ENCODE measurements at places on chromosomes 2 and 18.

DNA sequence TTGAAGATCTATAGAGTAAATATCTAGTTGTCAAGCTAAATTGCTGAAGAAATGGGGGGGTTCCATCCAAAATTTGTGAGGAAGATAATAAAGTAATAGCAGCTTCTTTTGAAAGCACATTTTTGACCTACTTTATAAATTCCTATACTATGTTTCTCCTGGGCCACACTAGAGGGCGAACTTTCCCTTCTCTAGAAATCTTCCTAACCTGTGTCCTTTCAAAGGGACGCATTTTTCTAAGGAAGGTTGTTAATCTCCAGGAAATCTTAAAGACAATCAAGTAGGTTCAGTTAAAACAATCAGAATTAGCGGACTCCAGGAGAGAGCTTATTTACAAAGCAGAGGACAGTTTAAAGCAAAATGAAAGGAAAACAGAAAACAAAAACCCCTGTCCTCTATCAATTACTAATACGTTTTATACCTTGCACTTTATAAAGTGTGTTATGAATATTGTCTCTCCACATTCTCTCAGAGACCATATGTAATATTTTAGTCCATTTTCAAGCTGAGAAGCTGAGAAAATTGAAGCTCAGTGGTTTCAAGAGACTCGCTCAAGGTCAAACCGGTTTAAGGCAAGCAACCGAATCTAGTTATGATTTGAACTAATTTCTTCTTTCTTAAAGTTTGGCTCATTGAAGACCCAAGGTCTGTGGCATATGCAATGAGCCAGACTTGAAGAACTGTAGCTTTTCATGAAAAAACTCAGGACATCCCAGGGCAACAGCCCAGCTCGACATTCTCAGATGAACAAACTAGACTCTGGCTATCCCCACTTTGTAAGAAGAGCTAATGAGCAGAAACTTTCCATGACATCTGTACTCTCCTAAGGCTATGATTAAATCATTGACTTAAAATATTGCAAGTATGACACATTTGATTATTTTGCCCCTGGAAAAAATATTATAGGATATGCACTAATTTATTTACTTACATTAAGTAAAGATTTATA is 273.6 kb downstream of the PAX3 start:
- DNase-seq: no peak

- DNase-seq: no peak
Measured at GRCh38 chr2:40213619-40214018, 238.3 kb downstream of the SLC8A1 start.

- no peak for DNase-seq
Measured at GRCh38 chr18:45562567-45563479, 52.5 kb upstream of the SLC14A2 start.

GRCh38 chr2:215137741-215138340 is 585 bp downstream of the ABCA12 start:
- no peak for DNase-seq

- DNase-seq: no peak
Measured at GRCh38 chr2:16105669-16106281, 165.4 kb downstream of the MYCN start.

- no peak for DNase-seq
Measured at GRCh38 chr18:67451960-67452359, 64.6 kb downstream of the DSEL start.

GRCh38 chr2:75204833-75205232 is 5.5 kb upstream of the TACR1 start:
- no peak for DNase-seq

DNA sequence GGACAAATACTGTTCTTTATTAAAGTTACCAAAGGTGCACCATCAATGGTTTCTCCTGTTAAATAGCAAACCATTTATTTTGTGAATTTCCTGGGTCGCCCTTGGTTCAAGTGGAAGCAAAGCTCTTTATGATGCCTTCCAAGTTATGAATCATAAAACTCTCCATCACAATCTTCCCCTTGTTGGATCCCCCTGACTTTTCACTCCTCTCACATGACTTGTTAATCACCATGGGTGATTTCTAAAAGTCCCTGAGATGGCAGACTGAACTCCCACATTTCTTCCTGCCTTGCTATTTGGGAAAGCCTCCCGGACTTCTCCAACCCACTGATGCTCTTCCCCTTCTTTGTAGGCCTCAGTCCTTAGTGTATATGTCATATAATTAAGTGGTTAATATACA is 176.0 kb downstream of the THADA start:
- no peak for DNase-seq

DNA sequence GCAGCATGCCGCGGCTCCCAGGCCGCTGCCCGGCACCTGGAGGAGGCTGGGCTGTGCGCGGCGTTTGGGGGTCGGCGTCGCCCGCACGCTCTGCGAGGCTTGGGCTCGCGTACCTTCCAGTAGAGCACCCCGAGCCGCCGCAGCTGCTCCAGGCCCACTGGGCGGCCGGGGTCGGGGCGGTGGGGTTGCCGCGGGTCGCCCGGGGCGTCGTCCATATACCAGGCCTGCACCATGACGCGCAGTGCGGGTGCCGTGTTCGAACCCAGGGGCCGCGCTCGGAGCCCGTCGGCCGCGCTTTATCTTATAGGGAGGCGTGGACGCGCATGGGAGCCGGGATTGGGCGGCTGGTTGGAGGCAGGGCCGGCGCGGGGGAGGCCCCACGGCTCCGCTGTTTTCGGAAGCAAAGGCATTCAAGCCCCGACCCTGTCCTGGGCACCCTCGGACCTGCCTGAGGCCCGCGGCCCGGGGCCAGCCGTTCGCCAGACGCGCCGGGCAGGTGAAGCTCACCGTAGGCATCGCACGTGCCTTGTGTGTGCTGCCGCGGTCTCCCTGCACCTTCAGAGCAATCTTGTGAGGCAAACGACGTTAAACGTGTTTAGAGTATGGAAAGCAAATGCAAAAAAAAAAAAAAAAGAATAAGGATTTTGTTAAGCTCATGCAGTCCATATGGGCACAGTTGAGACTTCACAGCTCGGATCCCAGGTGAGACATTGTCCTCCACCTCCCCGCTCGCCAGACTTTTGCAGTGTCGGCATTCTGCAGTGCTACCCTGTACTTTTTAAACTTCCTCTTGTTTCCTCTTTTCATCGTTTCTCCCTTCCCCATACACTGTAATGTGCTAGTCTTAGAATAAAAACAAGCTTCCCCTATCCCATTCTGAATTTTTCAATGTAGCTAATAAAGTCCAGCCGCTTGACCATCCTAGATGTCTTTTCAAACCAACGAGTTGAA is at the start of gene ADI1:
Gene ADI1, minus strand, starts transcription at position 277 of the 951 bp plus-strand sequence. Its CDS starts 44 bp downstream, at position 233.
- peak; percentile 76 for DNase-seq
